ENCODE measurements at places on chromosomes 1 and 21.

- no peak for DNase-seq
These were observed 126.2 kb upstream of the SMYD2 start for GRCh38 chr1:214154596-214155292.

- no peak for DNase-seq
These were observed 41.3 kb downstream of the ZBTB18 start for GRCh38 chr1:244092293-244092963.

- DNase-seq: no peak
These were observed 35.4 kb upstream of the AGPAT3 start for GRCh38 chr21:43829575-43830119.

DNA sequence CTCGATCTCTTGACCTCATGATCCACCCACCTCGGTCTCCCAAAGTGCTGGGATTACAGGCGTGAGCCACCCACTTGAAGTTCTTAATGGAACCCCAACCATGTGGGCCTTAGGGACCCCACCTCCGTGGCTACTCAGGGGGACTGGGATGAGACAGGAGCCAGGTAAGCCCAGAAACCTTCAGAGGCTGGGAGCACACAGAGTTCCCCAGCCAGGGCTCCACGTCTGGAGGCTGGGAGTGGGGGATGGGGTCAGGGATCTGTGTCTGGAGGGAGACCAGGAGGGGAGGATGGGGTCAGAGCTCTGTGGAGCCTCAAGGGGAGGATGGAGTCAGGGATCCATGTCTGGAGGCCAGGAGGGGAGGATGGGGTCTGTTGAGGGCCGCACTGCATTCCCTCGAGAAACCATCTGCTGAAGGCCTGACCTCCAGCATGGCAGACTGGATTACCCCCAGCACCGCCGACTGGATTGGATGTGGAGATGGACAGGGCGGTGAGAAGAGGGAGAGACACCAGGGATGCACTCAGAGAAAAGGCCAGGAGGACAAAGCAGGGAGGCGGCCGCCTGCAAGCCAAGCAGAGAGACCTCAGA is 2.1 kb upstream of the FTCD start:
- no peak for DNase-seq

GRCh38 chr21:24824209-24824608 is 783.1 kb downstream of the MRPL39 start:
- no peak for DNase-seq

Data from activated CD8-positive, alpha-beta T cell treated with anti-CD3 and anti-CD28 coated beads for 36 hours (primary cell).